ENCODE measurements at places on chromosomes 6 and 20.

DNA sequence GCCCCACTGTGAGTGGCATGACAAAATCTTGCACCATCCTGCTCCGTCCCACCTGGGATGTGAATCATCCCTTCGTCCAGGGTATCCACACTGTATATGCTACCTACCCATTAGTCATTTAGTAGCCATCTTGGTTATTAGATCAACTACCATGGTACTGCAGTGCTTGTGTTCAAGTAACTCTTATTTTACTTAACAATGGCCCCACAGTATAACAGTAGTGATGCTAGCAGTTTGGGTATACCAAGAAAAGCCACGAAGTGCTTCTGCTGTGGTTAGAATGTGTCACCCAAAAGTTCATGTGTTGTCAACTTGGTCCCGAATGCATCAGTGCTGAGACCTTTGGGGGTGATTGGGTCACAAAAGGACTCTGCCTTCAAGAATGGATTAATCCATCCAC, 11.7 kb downstream of the OSER1 start:
- no peak for DNase-seq

DNA sequence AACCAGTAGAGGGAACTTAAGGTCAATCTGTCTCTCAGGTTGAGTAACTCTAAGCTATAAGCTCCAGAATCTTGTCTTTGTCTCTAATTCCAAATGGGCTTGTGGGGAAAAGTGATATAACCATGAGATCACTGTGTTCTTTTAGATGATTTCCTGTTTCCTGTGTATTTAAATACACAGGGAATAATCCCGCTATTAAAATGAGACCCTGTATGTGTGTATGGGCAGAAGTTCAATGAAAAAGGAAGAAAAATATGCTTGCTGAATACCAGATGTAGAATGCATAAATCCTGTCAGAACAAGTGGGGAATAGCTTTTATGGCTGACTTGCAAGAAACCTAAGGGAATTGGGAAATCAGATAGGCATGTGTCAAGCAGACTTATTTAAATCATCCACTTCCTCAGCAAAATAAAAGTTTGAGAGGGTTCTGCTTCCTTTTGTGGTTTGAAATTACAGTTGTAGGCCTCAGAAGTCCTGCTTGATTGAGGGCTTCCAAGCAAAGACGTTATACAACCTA, 164.7 kb upstream of the PDE7B start:
- DNase-seq: no peak

GRCh38 chr20:42053350-42053749, 435.2 kb upstream of the CHD6 start:
- DNase-seq: no peak

GRCh38 chr20:57781901-57782300, 72.1 kb upstream of the PMEPA1 start:
- DNase-seq: no peak

GRCh38 chr6:106830930-106831329, 143.6 kb downstream of the CD24 start:
- DNase-seq: no peak

DNA sequence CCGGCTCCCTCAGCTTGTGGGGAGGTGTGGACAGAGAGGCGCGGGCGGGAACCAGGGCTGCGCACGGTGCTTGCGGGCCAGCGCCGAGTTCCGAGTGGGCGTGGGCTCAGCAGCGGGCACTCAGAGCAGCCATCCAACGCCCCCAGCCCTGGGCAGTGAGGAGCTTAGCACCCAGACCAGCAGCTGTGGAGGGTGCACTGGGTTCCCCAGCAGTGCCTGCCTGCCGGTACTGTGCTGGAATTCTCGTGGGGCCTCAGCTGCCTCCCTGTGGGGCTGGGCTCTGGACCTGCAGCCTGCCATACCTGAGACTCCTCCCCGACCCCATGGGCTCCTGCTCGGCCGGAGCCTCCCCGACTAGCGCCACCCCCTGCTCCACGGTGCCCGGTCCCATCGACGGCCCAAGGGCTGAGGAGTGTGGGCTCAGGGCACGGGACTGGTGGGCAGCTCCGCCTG, 92.7 kb downstream of the MANEA start:
- no peak for DNase-seq

DNA sequence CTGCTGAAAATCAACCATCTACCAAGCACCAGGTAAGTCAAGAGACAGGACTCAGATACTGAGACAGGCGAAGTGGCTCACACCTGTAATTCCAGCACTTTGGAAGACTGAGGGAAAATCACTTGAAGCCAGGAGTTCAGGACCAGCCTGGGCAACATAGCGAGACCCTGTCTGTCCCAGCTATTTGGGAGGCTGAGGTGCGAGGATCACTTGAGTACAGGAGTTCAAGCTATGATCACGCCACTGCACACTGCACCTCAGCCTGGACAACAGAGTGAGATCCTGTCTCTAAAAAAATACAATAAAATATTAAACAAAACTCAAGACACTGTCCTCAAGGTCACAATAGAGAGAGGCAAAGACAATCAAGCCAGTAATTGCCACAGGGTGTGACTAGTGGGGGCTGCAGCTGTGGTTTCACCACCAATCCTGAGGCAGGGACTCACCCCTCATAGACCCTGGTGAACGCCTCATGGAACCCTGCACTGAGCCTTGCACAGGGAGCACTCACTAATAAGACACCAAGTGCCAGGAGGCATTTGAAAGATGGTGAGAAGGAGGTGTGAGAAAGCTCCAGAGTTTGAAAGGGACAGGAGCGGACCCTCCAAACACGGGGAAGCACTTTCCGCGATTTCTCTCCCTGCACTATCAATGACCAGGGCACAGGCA, 1.7 kb downstream of the SNHG17 start:
- DNase-seq: no peak

DNA sequence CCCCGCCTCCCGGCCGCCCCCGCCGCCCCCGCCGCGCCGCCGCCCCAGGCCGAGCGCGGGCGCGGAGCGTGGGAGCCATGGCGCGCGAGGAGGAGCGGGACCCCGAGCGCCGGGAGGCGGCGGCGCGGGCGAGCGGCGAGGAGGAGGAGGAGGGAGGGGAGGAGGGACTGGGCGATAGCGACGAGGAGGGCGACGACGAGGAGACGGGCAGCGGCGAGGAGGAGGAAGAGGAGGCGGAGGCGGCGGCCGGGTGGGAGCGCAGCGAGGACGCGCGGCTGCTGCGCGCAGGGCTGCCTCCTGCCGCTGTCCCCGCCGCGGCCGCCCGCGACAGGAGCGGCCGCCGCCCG, at the start of gene SLC24A3:
SLC24A3 (plus strand) TSS at position 174 of the 347 bp plus-strand sequence.
- no peak for DNase-seq

GRCh38 chr6:84763886-84764331, 489 bp downstream of the TBX18 start:
- DNase-seq: peak; percentile 53

DNA sequence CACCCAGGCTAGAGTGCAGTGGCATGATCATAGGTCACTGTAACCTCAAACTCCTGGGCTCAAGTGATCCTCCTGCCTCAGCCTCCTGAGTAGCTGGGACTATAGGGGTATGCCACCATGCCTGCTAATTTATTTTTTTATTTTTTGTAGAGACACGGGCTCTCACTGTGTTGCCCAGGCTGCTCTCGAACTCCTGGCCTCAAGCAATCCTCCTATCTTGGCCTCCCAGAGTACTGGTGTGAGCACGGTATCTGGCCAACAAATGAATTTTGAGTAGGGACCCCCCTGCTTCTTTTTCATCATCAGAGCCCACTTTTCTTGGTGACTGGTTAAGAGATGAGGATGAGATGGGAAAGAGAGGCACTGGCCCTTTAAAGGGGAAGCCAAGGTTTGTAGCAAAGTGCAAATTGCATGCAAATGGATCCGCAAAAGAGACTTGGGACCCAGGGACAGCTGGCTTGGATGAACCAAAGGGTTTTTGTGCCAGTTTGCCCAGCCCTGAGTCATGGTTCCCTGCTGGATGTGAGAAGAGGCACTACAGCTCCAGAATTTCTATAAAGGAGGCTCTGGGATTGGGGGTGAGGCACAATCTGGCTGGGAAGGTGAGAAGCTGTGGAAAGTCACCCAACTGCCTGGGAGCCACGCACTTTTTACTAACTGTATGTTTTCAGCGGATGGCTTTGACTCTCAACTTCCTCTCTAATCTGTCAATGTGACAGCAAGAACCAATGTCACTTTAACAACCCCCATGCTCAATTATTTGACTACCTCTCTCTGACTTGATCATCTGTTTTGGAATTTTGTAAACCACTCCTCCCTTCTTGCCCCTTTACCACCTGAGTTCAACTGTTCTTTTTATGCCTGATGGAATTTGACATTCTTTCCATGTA, 58.7 kb upstream of the RNF24 start:
- DNase-seq: peak; percentile 38

- DNase-seq: no peak
Observed at GRCh38 chr20:49948178-49948577, 12.0 kb downstream of the RNF114 start.

GRCh38 chr6:161117308-161117707, 125.7 kb downstream of the MAP3K4 start:
- no peak for DNase-seq

- DNase-seq: no peak
Observed at GRCh38 chr20:46324960-46325703, 16.8 kb upstream of the CDH22 start.

- no peak for DNase-seq
Observed at GRCh38 chr6:105644073-105644489, 241.2 kb upstream of the PREP start.

DNA sequence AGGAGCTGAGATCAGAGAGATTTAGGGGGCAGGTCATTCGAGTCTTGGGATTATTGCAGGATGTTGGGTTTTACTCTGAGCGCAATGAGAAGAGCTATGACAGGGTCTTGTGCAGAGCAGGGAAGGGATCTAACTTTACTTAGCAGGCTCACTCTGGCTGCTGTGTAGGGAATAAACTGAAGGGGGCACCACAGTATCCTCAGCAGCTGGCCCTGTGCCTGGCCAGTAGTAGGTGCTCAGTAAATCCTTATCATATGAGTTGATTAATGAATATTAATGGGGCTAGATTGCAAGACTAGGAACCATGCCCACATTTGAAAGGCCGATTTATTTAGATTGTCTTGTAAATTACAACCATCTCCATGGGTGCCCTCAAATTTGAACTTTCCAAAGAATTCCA, 4.6 kb upstream of the MDGA1 start:
- DNase-seq: no peak

- DNase-seq: no peak
Observed at GRCh38 chr6:134512981-134513391, 195.1 kb upstream of the SGK1 start.

DNA sequence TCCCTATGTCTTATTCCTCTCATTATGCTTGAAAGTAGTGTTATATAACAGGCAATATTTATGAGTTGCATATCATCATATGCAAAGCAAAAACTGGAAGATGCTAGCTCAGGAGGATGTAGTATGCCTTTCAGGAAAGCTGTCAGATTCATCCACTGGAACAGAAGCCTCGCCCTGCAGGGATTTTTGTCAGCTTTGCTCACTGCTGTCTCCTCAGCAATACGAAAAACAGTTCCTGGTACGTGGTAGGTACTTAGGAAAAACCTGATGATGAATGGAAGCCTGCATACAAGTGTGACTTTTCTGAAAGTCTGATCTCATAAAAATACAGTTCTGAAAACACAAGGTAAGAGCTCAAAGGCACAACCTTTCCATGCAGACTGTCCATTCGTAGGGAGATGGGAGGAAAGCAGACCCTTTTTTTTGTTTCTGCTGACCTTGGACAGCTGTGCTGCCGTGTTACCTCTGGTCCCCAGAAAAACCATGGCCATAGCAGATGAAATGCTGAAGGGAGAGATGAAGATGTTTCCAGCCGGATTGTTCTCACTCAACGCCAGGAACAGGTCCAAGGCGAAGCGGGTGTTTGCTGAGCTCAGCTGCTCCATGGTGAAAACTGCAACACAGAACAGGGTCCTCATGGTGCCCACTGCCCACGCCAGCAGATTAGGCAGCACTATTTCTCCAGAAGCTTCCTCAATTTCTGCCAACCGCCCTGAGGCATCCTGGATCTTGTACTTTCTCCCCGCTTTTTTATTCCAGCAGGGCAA, 1.5 kb downstream of the SERPINB1 start:
- no peak for DNase-seq

DNA sequence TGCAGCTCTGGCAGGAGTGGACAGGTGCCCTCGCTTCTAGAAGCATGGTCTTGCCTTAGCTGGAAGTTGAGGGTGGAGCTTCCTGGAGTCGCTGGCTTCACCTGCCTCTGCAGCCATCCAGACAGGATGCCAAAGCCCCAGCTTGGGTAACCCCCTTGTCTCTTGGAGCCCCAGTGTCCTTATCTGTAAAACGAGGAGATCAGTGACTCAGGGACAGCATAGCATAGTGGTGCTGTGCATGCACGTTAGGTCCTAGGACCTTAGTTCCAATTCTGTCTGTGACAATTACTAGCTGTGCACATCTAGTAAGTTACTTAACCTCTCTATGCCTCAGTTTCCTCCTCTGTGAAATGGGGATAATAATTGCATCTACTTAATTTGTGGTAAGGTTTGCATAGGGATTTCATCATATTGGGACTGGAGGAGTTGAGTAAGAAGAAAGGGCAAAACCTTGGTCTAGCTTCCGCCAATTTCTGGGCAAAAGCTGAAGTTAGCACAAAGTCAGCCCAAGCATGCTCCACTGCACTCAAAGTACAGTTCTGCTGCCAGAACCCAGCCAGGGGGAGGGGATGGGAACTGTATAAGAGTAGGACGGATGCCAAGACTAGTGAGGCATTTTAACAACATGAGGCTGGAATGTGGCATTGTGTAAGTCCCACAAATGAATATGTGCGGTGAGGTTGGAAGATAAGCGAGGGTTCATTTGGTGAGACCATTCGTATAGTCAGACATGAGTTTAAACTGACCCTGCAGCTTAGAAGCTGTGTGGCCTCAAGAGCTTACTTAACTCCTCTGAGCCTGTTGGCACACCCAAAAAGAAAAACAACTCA, 24.5 kb downstream of the TOX2 start:
- no peak for DNase-seq

DNA sequence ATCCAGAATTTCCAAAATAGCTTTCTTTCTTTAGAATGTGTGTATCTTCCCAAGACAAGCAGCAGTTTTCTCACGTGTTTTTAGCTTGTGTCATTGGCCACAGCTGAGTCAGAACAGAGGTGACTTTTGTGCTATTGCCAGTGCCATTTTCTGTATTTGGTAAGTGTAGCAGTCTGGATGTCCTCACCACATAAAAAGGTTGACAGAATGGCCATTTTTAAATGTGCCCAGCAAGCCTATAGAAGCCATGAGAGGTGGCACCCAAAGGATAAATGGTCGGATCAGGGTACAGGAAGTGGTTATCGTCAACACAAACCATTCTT, 269.5 kb upstream of the HSF2 start:
- DNase-seq: no peak

DNA sequence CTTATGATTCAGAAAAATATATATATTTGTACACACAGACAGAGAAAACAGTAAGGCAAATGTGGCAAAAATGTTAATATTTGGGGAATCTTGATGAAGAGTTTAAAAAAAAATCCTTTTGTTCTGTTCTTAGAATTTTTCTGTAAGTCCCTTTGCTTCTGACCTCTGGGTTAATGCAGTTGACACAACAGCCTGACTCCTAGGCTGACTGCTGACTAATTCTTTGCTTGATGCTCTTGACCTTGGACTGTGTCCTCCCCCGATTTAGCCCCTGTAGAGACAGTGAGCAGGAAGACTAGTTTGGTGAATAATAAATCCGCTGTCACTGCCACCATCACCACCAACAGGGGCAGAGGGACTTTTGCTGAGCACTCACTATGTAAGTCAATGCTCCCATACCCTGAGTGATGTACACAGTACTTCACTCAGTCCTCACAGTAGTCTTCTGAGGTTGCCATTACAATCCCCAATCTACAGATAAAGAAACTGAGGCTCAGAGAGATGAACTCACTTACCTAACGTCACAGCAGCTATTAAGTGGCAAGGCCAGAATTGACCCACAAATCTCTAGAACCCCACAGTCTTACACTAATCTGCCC, 71.7 kb downstream of the SNX5 start:
- DNase-seq: no peak

GRCh38 chr6:133551847-133552341, 310.7 kb downstream of the EYA4 start:
- no peak for DNase-seq

- no peak for DNase-seq
Observed at GRCh38 chr6:146224449-146224848, 195.6 kb downstream of the GRM1 start.

All from activated CD8-positive, alpha-beta memory T cell treated with anti-CD3 and anti-CD28 coated beads for 24 hours (primary cell).